ENCODE measurements at places on chromosomes 11 and 22. TPM values are rescaled to one million over a fixed set of nuclear protein-coding genes. Genes with fewer than 3 reads are reported as not detected.
A peak's percentile ranks its signal among the peaks of the same experiment; 100 is the strongest.

DNA sequence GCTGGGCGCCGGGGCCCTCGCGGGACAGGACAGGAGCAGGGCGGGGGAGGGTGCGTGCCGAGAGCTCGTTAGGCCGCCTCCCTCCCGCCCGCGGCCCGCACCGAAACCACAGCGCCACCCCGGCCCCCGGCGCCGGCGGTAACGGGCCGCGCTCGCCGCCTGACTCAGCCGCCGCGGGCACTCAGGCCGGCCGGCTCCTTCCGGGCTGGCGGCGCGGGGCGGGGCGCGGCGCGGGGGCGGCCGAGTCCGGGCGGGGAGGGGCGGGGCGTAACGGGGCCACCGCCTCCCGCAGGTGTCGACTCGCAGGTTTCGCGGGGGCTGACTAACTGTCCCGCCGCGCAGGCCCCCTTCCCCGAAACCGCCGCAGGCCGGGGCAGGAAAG lies at the start of gene AP5B1:
TSS of gene AP5B1 (minus strand) at position 207 of the 382 bp plus-strand sequence. CDS start 385 bp downstream, outside the sequence.
- peak within 1 kb of the TSS; percentile 87 for H3K4me3 ChIP-seq
- H3K27ac ChIP-seq = peak within 1 kb of the TSS; percentile 76
- no peaks in the 10 kb centered on the region for H3K36me3 ChIP-seq
- H3K27me3 ChIP-seq = peaks cover 10% of the 10 kb centered on the region
- peaks cover 23% of the 10 kb centered on the region for H3K4me1 ChIP-seq

- no peak overlapping the region for H3K4me3 ChIP-seq
- H3K4me1 ChIP-seq = no peaks in the 10 kb centered on the region
- H3K27ac ChIP-seq = no peak overlapping the region
- no peaks in the 10 kb centered on the region for H3K36me3 ChIP-seq
- no peak for DNase-seq
Observed at GRCh38 chr11:26319906-26320305, 12.0 kb upstream of the ANO3 start.

DNA sequence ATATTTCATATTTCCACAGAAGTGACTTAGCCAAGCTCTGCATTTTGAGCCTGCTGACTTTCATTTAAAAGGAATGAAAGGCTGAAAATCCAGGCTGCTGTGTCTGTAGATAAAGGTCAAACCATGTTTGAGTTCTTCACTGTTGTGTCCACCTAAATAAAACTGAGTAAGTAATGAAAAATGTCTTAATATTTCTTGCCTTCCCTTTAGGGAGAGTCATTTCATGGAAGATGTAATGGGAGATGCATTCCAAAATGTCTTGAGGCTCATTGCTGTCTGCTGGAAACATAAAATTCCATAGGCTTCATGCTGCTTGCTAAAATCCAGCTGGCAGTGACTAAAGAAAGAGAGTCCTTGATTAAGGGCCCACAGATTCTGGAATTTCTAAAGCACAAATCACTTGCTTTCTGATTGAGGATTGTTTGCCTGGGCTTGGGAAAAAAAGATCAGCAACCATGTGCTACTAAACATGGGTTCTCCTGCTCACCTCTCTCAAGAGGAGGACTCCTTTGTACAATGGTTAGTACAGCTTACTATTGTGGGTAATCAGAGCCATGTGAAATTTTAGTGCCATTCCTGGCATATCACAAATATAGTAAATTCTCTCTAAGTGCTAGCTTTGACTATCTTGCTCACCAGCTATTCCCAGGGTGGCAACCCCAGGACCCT lies 56.9 kb downstream of the PANX1 start:
- H3K27me3 ChIP-seq = no peaks in the 10 kb centered on the region
- no peak overlapping the region for H3K27ac ChIP-seq
- no peak for DNase-seq
- no peak overlapping the region for H3K4me3 ChIP-seq

DNA sequence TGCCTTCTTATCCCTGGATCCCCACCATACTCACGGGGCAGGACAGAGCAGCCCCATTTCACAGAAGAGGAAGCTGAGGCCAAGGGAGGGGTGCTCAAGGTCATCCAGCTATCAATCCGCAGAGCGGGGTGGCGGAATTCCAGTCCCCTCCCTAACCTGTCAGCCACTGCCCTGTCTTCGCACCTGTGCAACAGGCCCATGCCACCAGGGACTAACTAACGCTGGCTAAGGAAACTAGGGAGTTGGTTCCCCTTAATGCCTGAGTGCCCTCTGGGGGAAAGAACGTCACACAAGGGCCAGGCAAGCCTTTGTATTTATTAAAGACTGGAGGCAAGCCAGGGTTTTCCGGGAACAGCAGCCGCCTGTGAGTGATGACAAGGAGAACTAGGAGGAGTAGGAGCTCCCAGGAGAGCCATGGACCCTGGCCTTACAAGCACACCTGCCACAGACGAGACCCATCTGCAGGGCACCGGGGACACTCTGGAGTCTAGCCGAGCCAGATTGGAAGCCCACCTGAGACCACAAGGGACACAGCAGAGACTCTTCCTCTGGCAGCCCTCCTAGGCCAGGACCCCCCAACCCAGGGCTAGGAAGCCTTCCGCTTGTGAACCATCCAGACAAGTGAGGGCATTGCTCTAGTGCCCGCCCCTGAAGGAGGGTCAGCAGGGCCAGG lies 64.4 kb downstream of the MYH9 start:
- H3K36me3 ChIP-seq = peaks cover 75% of the 10 kb centered on the region
- peak overlapping the region; percentile 51 for H3K27ac ChIP-seq
- H3K4me3 ChIP-seq = no peak overlapping the region

GRCh38 chr11:11845551-11845950 lies 3.8 kb downstream of the USP47 start:
- no peaks in the 10 kb centered on the region for H3K27me3 ChIP-seq
- H3K36me3 ChIP-seq = peaks cover 1% of the 10 kb centered on the region
- no peak for DNase-seq

DNA sequence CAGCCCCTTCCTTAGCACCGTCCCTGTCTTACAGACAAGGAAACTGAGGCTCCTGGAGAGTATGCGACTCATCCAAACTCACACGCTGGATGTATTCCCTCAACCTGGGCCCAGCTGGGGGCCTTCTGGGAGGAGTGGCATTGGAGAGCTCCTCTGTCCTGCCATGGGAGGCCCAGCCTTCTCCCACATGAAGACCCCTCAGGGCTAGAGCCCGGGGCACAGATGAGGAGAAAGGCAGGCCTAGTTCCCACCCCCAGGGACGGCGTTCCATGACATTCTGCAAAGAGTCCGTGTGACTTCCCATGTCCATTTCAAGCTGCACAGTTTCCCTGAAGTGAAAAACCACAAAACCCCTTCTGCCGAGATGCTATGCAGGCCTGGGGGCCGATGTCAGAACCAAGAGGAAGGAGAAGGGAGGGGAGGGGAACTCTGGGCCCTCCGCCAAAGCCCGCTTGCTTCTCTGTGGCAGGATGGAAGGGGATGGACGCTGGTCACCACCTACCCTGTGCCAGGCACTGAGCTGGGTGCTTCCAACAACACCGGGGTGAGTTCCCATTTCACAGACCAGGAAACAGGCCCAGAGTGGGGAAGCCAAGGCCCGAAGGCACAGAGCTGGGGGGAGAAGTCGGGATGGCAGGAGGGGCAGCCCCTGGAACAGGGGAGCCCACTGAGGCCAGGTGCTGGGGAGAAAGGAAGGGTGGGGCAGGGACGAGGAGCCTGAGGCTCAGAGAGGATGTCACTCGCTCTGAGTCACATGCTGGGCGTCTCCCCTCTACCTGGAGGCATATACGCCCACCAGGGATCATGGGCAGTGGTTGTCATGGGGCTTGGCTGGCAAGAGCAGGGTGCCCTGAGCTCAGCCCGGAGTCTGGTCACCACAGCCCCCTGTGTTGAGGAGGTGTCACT lies 15.7 kb downstream of the RAC2 start:
- no peaks in the 10 kb centered on the region for H3K27me3 ChIP-seq
- peaks cover 77% of the 10 kb centered on the region for H3K36me3 ChIP-seq
- H3K4me1 ChIP-seq = peaks cover 90% of the 10 kb centered on the region
- DNase-seq = peak; percentile 69
- peak overlapping the region; percentile 64 for H3K4me3 ChIP-seq
- peak overlapping the region; percentile 98 for H3K27ac ChIP-seq

GRCh38 chr11:20501971-20502370 lies 97.4 kb upstream of the SLC6A5 start:
- no peaks in the 10 kb centered on the region for H3K27me3 ChIP-seq
- no peak for DNase-seq
- peaks cover 28% of the 10 kb centered on the region for H3K36me3 ChIP-seq
- no peaks in the 10 kb centered on the region for H3K4me1 ChIP-seq

- no peak overlapping the region for H3K4me3 ChIP-seq
- H3K36me3 ChIP-seq = no peaks in the 10 kb centered on the region
- H3K4me1 ChIP-seq = no peaks in the 10 kb centered on the region
- no peak for DNase-seq
- peaks cover 7% of the 10 kb centered on the region for H3K27me3 ChIP-seq
Observed at GRCh38 chr22:48357196-48357595, 1470.5 kb downstream of the BRD1 start.

- H3K4me1 ChIP-seq = no peaks in the 10 kb centered on the region
- DNase-seq = no peak
- no peaks in the 10 kb centered on the region for H3K36me3 ChIP-seq
- no peaks in the 10 kb centered on the region for H3K27me3 ChIP-seq
Observed at GRCh38 chr22:33562501-33562900, 357.8 kb downstream of the LARGE1 start.

DNA sequence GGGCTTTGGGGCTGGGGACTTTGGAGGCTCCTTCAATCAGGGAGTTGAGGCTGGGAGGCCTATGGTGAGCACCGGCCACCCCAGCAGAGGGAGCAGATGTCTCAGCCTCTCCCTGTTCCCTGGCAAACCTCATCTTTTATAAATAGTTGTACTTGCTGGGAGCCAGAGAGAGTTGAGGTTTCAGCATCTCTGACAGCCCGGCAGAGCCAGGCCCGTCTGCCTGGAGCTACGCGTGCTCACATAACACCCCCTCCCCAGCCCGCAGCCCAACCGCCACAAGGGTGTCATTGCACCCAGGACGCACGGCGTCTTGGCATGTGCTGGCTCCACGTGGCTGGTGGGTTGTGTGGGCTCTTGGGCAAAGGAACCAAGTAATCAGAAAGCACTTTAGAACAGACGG lies 127.1 kb downstream of the CHST1 start:
- H3K27ac ChIP-seq = no peak overlapping the region
- no peaks in the 10 kb centered on the region for H3K4me1 ChIP-seq
- peaks cover 11% of the 10 kb centered on the region for H3K27me3 ChIP-seq
- H3K4me3 ChIP-seq = no peak overlapping the region

DNA sequence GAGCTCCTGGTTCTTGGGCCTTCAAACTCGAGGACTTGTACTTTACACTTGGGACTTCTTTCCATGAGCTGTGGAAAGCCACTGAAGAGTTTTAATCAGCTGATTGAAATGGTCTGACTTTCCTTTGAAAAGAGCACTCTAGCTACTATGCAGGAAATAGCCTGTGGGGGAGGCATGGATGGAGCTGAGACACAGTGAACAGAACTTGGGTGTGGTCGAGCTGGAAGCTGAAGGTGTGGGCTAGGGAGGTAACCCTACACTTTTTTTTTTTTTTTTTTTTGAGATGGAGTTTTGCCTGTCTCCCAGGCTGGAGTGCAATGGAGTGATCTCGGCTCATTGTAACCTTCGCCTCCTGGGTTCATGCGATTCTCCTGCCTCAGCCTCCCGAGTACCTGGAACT lies 17.5 kb upstream of the CAPRIN1 start:
- H3K4me1 ChIP-seq = no peaks in the 10 kb centered on the region
- H3K27ac ChIP-seq = no peak overlapping the region
- no peaks in the 10 kb centered on the region for H3K27me3 ChIP-seq

DNA sequence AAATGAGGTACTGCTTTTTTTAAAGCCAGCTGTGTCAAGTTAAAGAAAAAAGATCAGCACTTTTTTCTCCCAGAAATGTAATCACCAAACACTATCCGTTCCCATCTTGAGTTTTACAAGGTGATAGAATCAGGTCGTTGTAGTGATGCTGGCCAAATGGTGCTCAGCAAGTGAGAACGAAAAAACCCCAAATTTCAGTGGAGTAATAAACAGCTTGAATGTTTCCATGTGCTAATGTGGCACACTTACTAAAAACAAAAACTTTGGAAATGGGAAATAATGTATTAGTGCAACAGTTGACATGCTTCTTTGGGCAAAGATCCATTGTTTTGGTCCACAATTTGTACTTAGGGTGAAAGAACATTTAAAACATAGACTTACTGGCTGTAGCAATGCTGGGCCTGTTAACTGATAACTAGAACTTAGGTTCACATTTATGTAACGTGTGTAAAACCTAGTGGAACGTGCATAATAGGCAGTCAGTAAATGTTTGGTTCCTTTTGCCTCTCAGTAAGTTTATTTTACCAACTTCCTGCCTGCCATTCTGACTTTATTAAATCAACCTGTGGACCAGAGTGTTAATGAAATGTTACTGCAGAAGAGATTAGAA lies 15.4 kb upstream of the GDPD4 start:
- H3K36me3 ChIP-seq = no peaks in the 10 kb centered on the region
- no peak overlapping the region for H3K4me3 ChIP-seq
- no peaks in the 10 kb centered on the region for H3K4me1 ChIP-seq
- H3K27me3 ChIP-seq = peaks cover 1% of the 10 kb centered on the region
- DNase-seq = no peak
- H3K27ac ChIP-seq = no peak overlapping the region

- no peak overlapping the region for H3K4me3 ChIP-seq
- no peaks in the 10 kb centered on the region for H3K27me3 ChIP-seq
- DNase-seq = no peak
- H3K4me1 ChIP-seq = no peaks in the 10 kb centered on the region
- H3K27ac ChIP-seq = no peak overlapping the region
Observed at GRCh38 chr11:73173755-73174494, 31.8 kb upstream of the FCHSD2 start.

GRCh38 chr11:64767344-64768299 lies 7.8 kb upstream of the PYGM start:
- no peak overlapping the region for H3K4me3 ChIP-seq
- H3K27ac ChIP-seq = peak overlapping the region; percentile 85
- no peaks in the 10 kb centered on the region for H3K27me3 ChIP-seq
- peaks cover 87% of the 10 kb centered on the region for H3K4me1 ChIP-seq

DNA sequence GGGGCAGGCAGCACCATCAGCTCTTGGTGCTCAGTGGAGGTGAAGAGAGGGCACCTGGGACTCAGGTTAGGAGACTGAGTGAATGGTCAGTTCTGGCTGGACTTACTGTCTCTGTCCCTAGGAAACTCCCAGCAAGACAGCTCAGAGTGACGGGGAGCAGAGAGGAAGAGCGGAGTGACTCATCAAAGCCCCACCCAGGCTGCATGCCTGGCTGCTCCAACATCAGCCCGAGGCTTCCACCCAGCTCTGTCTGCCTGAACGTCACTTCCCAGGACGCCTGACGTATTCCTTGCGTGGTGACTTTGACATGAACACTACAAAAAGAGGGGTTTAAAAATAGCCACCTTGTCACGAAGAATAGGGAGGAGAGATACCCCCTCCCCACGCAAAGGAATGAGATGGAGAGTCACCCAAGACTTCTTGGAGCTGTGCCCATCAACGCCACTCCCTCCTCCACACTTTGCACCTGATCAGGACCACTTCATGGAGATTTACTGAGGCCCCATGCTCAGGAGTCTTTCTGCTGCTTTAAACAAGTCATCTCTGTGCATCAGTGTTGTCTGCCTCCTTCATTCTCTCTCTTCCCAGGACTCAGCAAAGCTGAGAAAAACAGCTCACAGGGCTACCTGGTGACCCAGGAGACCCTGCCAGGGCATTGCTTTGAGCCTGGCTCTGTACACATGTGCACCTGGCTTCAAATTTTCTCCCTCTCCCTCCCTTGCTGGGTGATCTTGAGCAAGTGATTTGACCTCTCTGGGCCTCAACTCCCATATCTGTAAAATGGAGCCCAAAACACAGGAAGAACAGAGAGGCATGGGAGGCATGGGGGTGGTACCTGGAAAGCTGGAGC lies 83.1 kb downstream of the MN1 start:
- no peak overlapping the region for H3K4me3 ChIP-seq
- H3K27ac ChIP-seq = no peak overlapping the region
- no peaks in the 10 kb centered on the region for H3K36me3 ChIP-seq
- H3K4me1 ChIP-seq = no peaks in the 10 kb centered on the region

Gene TPP1
- 53.2 TPM for total RNA-seq

Gene VSIG10L2
- total RNA-seq = not detected

Gene FOXRED2
- total RNA-seq = 15.9 TPM
